ENCODE measurements at places on chromosomes 13 and 19. TPM values are rescaled to one million over a fixed set of nuclear protein-coding genes. Genes with fewer than 3 reads are reported as not detected.

SLC25A41 gene
- not detected for total RNA-seq

PLPPR3 gene
- total RNA-seq: 0.56 TPM

ATP7B gene
- total RNA-seq: 4.5 TPM

PINLYP gene
- total RNA-seq: 7.4 TPM

KLK3 gene
- total RNA-seq: not detected

EHD2 gene
- total RNA-seq: 124 TPM

CGB3 gene
- not detected for total RNA-seq

PSG7 gene
- total RNA-seq: not detected

FPR3 gene
- not detected for total RNA-seq

SERP2 gene
- total RNA-seq: 0.56 TPM

TPM4 gene
- 560 TPM for total RNA-seq

OR7D2 gene
- total RNA-seq: not detected

TEX29 gene
- total RNA-seq: not detected

SIGLECL1 gene
- total RNA-seq: not detected

OR7C1 gene
- total RNA-seq: not detected

CD33 gene
- total RNA-seq: not detected

CASP14 gene
- total RNA-seq: not detected

HAUS5 gene
- total RNA-seq: 10.9 TPM

CEACAM8 gene
- not detected for total RNA-seq

NDUFB7 gene
- total RNA-seq: 375 TPM

SCEL gene
- 73.9 TPM for total RNA-seq

ADAMTSL5 gene
- 5.2 TPM for total RNA-seq

F10 gene
- total RNA-seq: not detected

ZNF574 gene
- 16.1 TPM for total RNA-seq

ATP4A gene
- total RNA-seq: not detected

RXFP2 gene
- total RNA-seq: not detected

ZAR1L gene
- not detected for total RNA-seq

SYCN gene
- total RNA-seq: not detected

DEDD2 gene
- 32.8 TPM for total RNA-seq

CAPN12 gene
- 8.9 TPM for total RNA-seq

NLRP5 gene
- total RNA-seq: not detected

CEACAM3 gene
- not detected for total RNA-seq

PROZ gene
- not detected for total RNA-seq

ZNF418 gene
- total RNA-seq: 1.7 TPM

ARID3A gene
- total RNA-seq: 5.3 TPM

KLK10 gene
- 202 TPM for total RNA-seq

FTL gene
- 788 TPM for total RNA-seq

MADCAM1 gene
- not detected for total RNA-seq

KIRREL2 gene
- total RNA-seq: 0.14 TPM

SHC2 gene
- 0.07 TPM for total RNA-seq

GJB6 gene
- 50.7 TPM for total RNA-seq

LIM2 gene
- not detected for total RNA-seq

CYP2A7 gene
- total RNA-seq: not detected

TMC4 gene
- total RNA-seq: 12.8 TPM

CKM gene
- total RNA-seq: not detected

HMG20B gene
- 114 TPM for total RNA-seq

Data from airway epithelial cell (primary cell).